RKO (cell line): ENCODE measurements at places on chromosomes 6 and 20.

GRCh38 chr6:39835821-39836295 lies 43.7 kb downstream of the DAAM2 start:
- no peak for DNase-seq

DNA sequence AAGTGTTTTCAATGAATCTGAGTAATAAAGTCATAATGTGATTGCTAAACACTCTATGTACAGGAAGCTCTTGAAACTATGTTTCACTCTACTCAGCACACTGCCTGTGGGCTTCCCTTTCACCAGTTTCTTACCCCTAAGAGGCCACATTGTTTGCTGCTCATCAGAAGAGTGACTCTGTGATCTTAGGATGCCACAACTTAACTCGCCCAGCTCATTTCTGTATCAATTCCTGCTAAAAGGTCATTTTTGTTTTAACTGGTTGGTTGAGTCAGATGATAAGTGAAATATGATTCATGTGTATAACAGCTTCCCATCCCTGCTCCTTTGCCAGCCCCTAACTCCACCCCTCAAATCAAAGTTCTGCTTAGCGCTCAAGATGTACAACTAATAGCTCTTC lies 9.8 kb upstream of the NDUFAF4 start:
- DNase-seq, result no peak

DNA sequence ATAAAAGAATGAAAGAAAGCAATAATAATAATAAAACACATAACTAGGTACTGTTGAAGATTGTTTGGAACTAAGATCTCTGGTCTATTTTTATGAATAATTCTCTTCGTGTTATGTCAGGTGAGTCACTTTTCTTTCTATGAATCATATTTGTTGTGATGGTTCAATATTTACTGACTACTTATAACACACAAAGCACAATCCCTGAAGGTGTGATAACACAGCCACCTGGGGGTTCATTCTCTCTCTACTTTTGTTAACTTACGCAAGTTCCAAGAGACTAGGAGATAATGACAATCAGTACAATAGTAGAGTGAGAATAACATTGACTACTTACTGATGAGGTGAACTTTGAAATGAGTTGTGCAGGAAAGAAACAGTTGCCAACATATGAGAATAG lies 149.9 kb downstream of the IBTK start:
- DNase-seq, result no peak

DNA sequence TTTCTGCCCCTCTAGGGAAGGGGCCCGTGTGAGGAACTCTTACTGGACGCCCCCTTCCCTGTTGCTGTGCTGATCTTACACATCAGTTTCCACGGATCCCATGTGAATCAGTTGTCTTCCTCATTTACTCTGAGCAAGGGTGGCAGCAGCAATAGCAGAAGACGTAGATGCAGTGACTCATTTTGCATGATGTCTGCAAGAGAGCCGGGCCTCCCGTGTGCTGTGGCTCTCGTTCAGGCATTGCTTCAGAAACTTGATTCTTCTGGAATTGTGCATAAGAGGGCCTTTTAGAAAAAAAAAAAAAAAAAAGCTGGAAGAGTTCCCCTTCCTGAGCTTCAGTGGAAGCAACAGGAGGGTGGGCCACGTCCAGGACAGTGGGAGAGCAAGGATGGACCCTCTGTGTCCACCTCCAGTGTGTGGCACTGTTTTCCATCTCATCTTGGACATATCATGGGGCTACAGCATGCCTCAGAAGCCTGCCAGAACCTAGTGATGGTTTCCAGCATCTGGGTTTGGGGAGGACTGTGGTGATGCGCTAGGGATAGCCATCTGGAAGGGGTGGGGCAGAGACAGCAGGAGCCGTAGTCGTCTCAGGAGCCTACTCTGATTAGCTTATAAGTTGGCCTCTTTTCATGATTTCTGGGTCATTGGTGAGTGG lies 62.1 kb downstream of the FOXO3 start:
- DNase-seq, result peak; percentile 28

- no peak for DNase-seq
Observed at GRCh38 chr6:147438758-147439528, 69.5 kb upstream of the SAMD5 start.

DNA sequence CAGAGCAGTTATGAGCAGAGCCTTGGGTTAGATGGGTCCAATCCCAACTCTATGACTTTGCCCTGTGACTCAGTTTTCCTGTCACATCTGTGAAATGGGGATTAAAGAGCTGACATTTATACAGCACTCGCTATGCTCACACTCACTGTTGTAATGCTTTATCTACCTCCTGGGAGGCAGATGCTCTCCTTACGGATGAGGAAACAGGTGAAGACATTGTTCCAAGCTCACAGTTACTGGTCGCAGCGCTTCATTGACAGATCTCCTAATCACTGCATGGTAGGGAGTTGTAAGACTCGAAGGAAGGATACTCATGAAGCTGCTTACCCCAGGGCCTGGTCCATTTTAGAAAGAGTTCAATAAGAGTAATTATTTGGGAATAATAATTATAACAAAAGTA lies 2.9 kb upstream of the MYLK2 start:
- DNase-seq, result no peak

GRCh38 chr6:50278663-50279062 lies 228.9 kb upstream of the DEFB112 start:
- no peak for DNase-seq

DNA sequence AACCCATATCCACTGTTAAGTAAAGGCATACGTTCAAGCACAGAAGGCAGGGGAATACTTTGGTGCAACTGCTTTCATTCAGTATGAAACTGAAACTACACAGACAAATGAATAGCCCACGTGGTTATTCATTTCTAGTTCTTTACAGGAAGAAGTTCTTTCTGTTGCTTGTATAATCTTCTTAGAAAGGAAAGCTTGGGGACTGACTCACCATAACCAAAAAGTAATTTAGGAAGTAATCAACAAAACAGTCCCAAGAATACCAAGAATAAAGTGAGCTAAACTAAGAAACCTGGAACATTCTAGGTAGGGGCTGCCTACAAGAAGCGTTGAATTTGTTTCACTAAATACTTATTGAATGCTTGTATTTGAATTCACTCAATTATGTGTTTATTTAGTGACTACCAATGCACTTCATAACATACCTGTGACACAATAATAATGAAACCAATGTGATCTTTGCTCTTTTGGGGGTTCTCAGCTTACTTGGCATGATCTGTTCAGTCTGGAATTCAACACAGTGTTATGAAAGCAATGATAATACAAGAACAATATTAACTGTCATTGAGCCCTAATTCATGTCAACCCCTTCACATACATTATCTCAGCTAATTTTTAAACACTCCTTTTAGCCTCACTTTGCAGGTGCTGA lies 25.1 kb upstream of the KIAA0408 start:
- peak; percentile 9 for DNase-seq

DNA sequence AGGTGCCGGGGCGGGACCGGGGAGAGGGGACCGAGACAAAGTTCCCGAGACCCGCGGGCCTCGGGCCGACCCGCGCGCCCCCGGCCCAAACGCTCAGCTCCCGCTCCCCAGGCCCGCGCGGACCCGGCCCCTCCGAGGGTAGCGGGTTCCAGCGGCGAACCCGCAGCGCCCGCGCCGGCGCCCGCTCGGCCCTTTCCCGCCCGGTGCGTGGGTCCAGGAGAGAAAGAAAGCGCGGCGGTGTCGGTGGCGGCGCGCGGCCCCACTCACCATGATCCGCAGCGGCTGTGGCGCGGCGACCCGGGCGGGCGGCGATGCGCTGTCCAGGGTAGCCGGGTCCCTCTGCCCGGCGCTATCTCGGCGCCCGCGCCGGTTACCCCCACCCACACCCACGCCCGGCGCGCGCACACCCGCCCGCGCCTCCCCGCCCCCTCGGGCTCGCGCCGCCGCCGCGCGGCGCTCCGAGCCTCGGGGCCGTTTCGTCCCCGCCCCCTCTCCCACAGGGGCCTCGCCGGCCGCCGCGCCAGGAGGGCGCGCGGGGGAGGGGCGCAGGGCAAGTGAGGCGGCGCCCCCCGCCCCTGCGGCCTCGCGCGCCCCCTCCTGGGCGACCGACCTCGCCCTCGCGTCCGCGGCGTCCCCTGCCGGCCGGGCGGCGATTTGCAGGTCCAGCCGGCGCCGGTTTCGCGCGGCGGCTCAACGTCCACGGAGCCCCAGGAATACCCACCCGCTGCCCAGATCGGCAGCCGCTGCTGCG lies at the start of gene ELOVL2:
TSS of gene ELOVL2 (minus strand) at position 345 of the 751 bp plus-strand sequence. CDS start at position 270, 75 bp downstream.
- no peak for DNase-seq

GRCh38 chr20:46362921-46363867 lies 43.2 kb downstream of the ELMO2 start:
- no peak for DNase-seq

- DNase-seq, result peak; percentile 28
Observed at GRCh38 chr6:106085984-106086813, at the start of gene PRDM1. Gene PRDM1 (plus strand): TSS chr6:106086336. CDS start chr6:106086554, 218 bp downstream.

DNA sequence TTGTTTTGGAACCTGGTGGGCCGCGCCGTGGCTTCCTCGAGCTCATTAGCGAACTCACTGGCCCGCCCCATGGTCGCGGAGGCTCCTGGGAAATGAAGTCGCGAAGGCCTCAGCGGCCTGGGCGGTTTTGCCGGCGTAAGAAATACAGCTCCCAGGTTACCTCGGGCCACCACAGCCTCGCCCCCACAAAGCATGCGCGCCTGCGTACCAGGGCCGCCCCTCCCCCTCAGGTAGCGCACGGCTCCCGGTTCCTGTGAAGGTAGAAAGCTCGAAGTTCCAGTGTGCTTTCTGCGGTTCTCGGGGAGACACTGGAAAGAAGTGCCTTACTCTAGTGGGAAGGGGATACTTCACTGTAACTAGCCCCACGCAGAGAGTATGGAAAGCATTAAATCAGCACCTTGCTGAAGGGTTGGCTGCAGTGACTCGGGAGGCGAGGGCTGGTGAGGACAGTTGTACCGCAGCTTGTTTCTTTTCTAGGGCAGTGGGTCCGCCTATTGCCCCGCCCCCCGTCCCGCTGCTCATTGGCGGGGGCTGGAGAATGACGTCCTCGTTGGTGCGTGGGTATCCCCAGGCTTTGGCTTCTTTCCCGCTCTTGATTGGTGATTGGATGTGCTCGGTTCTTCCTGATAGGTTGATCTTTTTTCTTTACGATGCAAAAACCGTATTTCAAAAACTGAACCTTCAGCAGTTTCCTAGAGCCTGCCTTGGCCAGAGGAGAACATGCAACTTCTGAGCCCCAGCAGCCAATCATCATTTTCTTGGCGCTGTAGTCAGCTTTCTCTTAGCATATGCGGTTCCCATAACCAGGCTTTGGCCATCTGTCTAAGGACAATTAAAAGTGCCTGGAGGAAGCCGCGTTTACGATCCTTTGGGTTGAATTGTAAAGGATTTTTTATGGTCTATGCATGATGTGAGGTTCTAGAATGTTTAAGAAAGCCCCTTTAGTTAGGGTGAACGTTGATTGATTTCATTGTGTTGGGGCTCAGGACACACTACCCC lies at the start of gene CDK19:
TSS of gene CDK19 (minus strand) at position 59 of the 999 bp plus-strand sequence. CDS start 333 bp downstream, outside the sequence.
- peak; percentile 98 for DNase-seq

- no peak for DNase-seq
Observed at GRCh38 chr6:16196260-16196983, 42.0 kb upstream of the GMPR start.

- DNase-seq, result peak; percentile 7
Observed at GRCh38 chr6:74431873-74432580, 736.0 kb downstream of the CD109 start.

DNA sequence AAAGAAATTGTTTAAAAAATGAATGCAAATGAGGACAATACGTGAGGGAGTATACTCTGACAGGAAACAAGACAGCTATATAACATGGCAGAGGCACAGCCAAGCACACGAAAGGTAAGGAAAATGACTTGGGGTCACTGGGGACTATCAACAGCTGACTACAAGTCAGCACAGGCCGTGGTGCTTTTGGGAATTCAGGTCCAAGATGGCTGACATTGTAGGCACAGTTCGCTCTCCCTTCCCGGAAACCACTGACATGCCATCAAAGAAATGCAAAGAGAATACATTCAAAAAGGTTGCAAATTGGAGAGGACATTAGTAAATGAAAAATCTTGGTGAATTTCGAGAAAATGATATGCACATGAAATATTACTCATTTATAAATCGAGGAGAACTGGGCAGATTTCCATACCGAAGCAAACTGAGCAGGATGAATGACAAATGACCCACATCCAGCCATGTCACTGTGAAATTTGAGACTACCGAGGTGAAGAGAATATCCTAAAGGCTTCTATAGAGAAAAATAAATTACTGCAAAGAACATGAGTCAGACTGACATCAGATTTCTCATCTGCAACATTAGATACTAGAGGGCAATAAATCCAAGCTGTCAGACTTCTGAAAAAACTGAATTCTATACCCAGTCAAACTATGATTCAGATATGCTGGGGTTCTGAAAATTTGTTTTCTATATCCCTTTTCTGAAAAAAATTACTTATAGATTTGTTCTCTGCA lies 391.1 kb downstream of the BTBD9 start:
- peak; percentile 63 for DNase-seq

- no peak for DNase-seq
Observed at GRCh38 chr20:62020935-62021701, 44.6 kb downstream of the TAF4 start.

- no peak for DNase-seq
Observed at GRCh38 chr6:56087421-56087820, 160.0 kb downstream of the COL21A1 start.

DNA sequence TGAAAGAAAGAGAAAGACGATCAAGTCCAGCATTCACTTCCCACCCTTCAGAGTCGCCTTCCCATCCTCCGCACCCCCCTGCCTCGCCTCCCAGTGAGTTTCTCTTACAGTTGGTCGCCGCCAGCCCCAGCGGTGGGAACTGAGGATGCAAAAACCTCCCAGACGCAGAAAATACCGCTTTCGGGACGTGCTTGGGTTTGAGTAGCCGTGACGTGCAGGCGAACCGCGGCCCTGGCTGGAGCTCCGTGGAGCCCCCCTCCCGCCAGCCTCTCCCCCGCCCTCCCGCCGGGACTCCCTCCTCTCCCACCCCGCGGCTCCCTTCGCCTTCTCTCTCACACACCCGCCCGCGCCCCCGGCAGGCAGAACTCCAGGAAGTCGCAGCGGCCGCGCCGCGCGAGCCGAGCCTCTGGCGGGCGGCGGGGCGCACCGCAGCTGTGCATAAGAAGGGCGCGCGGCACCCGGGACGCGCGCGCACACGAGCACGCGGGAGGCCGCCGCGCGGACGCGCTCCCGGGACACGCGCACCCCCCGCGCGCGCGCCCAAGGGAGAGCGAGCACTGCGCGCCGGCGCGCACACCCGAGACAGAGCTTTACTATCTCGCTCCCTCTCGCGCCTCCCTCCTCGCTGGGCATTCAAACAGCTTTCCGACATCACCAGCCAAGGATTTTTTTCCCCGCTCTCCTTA lies at the start of gene ADGRB3:
TSS of gene ADGRB3 (plus strand) at position 557 of the 686 bp plus-strand sequence. CDS start 3,394 bp downstream, outside the sequence.
- DNase-seq, result no peak
